ENCODE measurements at places on chromosomes 13 and 19.

DNA sequence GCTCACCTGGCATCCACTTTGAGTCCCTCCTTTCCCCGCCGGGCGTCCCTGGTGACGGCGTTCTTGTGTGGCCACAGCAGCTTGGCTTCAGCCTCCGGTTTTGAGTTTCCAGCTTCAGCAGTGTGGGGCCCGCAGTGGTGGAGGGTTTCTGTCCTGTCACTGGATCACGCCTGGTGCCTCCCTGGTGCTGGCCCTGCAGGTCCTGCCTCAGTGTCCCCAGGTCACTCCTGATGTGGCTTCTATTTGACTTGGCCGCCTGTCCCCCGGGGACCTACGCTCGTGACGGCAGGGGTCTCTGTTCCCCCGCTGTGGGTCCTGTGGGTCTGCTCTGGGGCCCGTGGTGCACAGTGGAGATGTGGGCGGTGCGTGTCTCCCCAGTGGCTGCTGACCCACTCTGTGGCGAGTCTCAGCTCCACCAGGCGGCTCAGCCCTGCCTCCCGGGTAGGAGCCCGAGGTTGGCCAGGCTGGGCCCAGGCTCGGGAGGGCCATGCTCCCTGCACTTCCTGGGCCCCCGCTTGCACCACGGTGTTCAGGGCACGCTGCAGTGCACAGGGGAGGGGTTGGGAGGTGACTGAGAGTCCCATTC is 1.9 kb downstream of the ATP4B start:
- peak; percentile 35 for DNase-seq

- DNase-seq: no peak
Observed at GRCh38 chr19:17510220-17510993, 1.0 kb upstream of the PGLS start.

- no peak for DNase-seq
Observed at GRCh38 chr13:51518827-51519226, 65.4 kb upstream of the WDFY2 start.

DNA sequence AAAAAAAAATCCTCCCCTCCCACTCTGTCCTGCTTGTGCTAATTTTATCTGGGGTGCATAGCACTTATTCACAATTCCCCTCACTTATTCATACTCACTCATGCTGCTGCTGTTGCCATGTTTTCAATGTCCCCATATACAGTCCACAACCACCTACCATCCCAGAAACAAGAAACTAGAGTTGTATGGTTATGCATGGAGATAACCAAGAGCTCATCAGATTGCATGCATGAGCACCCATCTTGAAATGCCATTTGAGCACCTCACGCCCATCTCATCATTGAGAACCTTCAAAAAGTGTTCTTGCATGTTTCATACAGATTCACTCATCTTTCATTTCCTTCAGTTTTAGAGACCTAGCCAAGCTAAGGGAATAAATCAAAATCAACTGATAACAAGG is 15.1 kb upstream of the N4BP2L2 start:
- DNase-seq: no peak

- peak; percentile 62 for DNase-seq
Observed at GRCh38 chr19:45070861-45071544, 5.3 kb downstream of the ZNF296 start.

GRCh38 chr19:30158067-30158892 is 213.9 kb upstream of the ZNF536 start:
- no peak for DNase-seq
